Mononuclear cell (primary cell): ENCODE measurements at places on chromosomes 2 and 18. TPM values are rescaled to one million over a fixed set of nuclear protein-coding genes. Genes with fewer than 3 reads are reported as not detected.

ZNF521 gene
- 1.0 TPM for total RNA-seq

ATP6V1C2 gene
- total RNA-seq: not detected

GREB1 gene
- 0.10 TPM for total RNA-seq

GATA6 gene
- 0.10 TPM for total RNA-seq

ASNSD1 gene
- 65.1 TPM for total RNA-seq

UGT1A7 gene
- total RNA-seq: not detected

INPP5D gene
- 122 TPM for total RNA-seq

INHA gene
- total RNA-seq: not detected

FABP1 gene
- not detected for total RNA-seq

CNDP2 gene
- total RNA-seq: 36.9 TPM

WDR75 gene
- total RNA-seq: 60.6 TPM
